ENCODE measurements at places on chromosomes 7 and 10.

DNA sequence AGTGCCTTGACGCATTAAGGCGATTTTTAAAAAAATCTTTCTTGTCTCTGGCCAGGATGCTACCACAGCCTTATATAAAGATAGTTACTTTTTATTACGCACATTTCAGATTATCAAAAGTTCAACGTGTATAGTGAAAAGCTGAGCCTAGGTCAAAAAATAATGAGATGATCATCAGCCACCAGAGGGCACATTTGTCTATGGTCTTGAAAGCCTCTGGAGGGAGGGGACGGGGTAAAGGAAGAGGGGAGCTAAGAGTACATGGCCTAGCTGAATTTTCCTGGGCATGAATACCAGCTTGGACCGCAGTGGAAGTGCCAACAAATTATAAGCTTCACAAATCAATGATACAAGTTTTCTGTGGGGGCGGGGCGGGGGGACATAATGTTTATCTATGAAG lies 285.9 kb upstream of the SMIM30 start:
- peak; percentile 6 for DNase-seq

DNA sequence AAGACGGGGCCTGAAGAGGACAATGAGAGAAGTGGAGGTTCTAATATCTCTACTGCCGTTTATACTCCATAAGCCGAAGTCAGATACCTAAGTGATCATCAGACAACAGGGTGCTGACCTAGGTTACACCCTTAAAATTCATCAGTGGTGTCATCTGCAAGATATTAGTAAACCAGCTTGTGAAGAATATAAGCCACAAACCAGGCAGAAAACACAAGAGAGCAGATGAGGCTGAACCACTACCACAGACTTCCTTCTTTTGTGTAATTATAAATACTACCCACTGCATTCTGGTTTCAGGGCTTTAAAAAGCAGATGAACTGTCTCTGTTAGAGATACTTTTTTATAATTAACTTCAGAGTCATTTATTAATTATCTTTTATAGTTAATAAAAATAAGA lies 69.0 kb upstream of the LRRC17 start:
- DNase-seq, result no peak

DNA sequence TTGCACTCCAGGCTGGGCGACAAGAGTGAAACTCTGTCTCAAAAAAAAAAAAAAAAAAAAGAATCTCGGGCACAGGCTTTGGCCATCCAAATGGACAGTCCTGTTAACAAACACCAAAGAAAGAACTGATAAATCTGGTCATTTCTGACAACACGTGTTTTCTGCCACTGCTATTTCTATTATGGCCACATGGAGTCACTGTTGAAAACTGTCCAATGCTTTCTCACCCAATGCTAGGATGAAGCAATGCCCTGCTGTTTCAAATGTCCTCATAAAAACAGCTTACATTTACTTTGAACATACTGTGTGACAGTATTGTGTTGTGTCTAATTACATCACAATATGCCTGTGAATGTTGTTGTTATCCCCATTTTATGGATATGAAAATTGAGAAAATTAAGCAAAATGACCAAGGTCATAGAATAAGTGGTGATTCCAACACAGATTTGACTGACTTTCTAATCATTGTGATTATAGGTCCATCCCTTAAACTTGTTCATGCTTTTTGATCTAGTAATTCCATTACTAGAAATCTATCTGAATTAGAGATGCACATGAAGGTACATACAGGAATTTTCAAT lies 19.9 kb upstream of the MAP3K8 start:
- peak; percentile 17 for DNase-seq

DNA sequence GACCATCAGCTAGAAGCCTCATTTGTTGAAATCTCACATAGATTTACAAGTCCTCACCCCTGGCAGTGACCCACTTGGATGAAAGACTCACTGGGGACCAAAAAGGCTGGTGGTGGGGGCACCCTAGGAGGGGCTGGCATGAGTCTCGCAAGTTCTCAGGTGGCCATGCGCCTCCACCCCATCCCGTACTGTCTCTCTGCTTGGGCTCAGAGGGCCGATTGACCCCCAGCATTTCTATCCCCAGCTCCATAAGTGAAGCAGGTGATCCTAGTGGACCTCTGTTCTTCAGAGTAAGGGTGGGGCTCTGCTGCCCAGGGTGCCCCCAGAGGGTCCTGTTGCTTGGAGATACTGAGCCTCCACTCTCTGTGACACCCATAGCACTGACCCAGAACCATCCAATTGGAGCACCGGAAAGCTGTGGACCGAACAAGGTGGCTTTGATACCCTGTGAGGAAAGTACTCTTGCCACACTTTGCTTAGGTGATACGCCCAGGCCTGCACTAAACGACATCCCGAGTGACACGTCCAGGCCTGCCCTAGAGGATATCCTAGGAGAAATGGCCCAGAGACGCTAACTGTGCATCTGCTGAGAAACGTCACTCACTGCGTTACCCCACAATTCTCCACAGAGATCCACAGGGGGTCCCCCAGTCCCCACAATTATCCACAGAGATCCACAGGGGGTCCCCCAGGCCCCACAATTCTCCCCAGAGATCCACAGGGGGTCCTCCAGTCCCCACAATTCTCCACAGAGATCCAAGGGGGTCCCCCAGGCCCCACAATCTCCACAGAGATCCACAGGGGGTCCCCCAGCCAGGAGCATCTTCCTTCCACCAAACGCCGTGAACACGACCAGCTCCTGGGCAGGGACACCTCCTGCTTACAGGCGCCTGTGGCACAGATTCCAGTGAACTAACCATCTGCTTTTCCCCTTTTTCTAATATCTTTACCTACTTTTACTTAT lies 262.9 kb downstream of the PTPRN2 start:
- DNase-seq, result no peak

DNA sequence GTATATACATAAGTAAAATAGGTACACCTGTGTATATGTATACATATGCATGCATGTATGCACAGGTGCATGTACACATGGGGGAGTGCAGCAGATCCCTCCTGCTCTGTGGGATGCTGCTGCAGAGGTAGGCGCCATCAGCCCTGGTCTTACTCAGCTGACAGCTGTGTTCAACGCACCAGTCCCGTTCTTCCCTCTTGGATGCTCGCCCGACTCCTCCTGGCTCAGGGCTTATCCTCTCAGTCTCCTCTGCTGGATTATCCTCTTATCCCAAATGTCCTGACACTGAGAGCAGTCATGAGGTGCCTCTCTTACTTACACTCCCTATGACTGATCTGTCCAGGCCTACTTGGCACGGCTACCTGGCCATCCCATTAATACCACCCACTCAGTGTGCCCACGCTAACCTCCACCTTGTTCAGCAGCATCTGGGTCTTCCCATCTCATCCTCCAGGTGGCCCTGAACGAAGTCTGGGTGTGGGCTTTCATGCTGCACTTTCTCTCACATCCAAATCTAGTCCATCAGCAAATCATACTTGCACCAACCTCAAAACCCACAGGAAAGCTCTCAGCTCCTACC lies 357.1 kb downstream of the TCERG1L start:
- no peak for DNase-seq

DNA sequence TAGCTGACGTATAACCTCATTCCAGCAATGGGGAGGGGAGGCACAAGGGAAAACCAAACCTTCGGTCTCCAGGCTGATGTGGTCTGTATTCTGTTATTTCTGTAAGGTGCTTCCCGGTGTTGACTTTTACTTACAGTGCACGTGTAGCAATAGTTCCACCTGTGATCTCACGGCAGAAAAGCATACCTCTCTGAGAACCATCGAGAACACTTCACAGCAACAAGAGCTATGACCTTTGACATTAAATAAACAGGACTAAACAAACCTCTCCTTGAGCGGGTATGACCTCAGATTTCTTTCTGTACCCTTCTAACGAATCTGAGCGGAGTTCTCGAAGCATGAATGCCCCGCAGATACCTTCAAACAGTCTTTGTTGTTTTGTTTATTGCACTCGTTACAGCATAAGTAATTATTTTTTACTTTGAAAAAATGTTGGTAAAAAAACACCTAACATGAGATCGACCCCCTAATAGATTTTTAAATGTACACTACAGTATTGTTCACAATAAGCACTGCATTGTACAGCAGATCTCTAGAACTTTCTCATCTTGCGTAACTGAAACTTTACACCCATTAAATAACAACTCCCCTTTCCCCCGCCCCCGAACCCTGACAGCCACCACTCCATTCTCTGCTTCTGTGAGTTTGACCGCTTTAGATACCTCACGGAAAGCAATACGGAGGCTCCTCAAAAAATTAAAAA lies 282.3 kb downstream of the GATA3 start:
- DNase-seq, result no peak

- no peak for DNase-seq
Observed at GRCh38 chr10:118571123-118571522, 24.3 kb downstream of the PRLHR start.

DNA sequence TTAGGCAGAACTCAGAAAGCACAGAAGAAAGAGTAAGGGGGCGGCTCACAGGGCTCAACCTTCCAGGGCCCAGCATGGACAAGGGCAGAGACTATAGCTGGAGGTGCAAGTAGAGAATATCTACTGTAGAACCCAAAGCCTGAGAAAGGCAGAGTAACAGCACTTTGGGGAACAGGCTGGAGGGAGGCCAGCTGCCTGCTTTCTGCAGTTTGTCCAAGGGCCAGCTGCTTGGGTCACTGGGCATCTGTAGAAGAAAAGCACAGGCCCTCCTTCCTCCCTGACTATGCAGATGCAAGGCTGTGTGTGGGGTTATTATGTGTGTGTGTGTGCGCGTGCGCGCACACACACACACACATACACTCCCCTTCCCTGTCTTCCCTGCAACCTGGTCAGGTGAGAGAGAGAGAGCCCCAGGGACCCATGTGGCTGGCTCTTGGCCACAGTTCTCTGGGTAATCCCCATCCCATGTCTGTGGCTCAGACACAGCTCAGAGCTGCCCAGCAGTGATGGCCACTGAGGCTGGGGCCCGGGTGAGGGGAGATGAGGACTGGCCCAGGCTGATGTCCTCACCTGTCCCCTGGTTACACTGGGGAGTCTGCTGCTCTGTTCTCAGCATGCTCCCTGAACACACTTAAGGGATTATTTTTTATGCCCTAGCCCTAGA lies 9.0 kb downstream of the ADRA2A start:
- no peak for DNase-seq

- no peak for DNase-seq
Observed at GRCh38 chr10:129692695-129693094, 225.7 kb downstream of the MGMT start.

GRCh38 chr7:79998363-79998762 lies 136.3 kb upstream of the GNAI1 start:
- DNase-seq, result no peak

GRCh38 chr7:28811701-28812430 lies 146.3 kb downstream of the TRIL start:
- DNase-seq, result no peak

- DNase-seq, result no peak
Observed at GRCh38 chr10:36256948-36257356, 614.9 kb upstream of the FZD8 start.

DNA sequence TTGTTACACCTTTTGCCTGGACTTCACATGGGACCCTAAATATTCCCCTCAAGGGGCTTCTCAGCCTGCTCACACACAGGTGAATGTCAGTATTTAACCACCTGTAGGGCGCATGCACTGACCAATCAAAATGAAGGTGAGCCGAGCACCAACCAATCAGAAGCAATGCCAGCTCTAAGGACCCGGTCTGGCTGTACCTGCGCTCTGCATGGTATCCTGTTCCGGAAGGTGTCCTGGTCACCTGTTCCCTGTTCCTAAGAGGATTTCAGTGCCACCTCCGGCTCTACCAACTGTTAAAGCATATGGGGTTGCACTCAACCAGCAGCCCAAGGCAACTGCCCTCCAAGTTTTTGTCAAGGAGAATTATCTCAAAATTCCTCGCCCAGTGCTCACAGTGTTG lies 18.4 kb upstream of the CALN1 start:
- no peak for DNase-seq

DNA sequence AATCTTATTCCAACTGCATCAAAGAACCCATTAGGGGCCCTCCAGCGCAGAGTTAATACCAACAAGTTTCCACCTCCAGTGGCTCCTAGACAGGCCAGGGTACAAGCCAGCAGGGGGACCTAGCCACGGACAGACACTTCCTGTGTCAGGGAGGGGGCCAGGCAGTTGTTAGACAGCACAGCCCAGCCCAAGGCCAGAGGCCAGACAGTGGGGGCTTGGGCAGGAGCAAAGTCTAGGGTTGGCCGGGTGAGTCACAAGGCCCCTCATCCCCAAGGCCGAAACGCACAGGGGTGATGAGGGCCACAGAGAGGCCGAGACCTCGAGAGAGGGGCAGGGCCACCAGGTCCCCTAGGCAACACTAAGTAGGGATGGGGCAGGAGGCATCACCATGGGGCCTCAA lies 19.3 kb upstream of the OPTN start:
- DNase-seq, result no peak

GRCh38 chr10:91919651-91920050 lies 3.9 kb upstream of the BTAF1 start:
- no peak for DNase-seq

DNA sequence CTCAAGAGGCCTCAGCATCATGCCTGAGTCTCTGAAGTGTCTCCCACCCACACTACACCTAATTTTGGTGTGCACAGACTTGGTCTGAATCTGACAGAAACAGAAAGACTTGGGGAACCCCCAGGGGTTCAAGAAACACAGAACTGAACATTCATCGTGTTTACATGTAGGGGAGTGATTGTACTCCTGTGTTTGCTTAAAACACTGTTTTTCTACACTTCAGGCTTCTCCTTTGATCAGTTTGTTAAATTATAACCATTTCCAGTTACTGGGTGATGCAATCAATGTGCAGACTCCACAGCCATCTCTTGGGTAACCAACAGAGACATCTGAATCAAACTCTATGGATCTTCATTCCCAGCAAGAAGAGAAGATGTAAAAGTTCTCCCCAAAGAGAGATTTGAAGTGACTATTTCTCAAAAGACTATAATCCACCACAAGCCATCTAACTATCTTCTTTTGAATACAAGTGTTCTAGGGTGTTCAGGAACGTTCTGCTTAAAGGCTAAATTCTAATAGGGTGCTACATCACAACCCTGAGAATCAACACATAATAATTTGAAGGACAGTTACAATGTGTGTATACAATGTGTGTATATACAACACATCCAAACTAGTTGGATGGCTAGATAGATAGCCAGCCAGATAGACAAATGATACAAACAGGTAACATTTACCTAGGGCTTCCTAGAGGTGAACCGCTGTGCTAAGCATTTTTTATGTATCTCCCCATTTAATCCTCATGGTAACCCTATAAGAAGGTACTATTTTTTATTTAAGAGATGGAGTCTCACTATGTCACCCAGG lies 34.2 kb downstream of the DNAJC12 start:
- DNase-seq, result no peak

DNA sequence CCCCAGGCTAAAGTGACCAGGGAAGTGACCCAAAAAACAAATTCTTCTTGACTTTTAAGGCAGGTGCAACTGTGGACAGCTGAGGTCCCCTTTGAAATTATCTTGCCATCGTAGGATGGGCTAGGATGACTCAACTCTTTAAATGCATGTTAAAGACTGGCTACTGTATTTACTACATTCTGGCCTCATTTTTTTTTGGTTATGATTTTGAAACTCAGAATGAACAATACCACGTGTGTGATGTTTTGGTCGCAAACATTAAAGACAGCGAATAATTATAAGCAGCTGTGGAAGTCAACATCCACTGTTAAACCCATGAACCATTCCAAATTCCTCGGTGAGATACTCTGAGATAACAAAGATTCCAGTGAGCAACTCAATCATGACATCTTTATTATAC lies 1.2 kb upstream of the SLC13A4 start:
- no peak for DNase-seq

GRCh38 chr7:141641876-141642275 lies 60.1 kb downstream of the DENND11 start:
- peak; percentile 5 for DNase-seq

GRCh38 chr7:3138997-3139396 lies 95.3 kb upstream of the CARD11 start:
- DNase-seq, result no peak

GRCh38 chr10:131014271-131014670 lies 297.2 kb downstream of the TCERG1L start:
- DNase-seq, result no peak
